Pancreas (tissue), 10 donors: ENCODE measurements at places on chromosomes 3 and 15. TPM values are rescaled to one million over a fixed set of nuclear protein-coding genes. Genes with fewer than 3 reads are reported as not detected.

IGSF10 gene
- 0.39 TPM for total RNA-seq

PRR23A gene
- not detected for total RNA-seq

TMIE gene
- 0.09 TPM for total RNA-seq

ST3GAL6 gene
- total RNA-seq, result 5.9 TPM

PRC1 gene
- 5.8 TPM for total RNA-seq

P2RY1 gene
- 2.9 TPM for total RNA-seq
